ENCODE measurements at places on chromosomes 1 and 21.

- DNase-seq = no peak
Measured at GRCh38 chr1:183244466-183244865, 58.4 kb downstream of the LAMC2 start.

DNA sequence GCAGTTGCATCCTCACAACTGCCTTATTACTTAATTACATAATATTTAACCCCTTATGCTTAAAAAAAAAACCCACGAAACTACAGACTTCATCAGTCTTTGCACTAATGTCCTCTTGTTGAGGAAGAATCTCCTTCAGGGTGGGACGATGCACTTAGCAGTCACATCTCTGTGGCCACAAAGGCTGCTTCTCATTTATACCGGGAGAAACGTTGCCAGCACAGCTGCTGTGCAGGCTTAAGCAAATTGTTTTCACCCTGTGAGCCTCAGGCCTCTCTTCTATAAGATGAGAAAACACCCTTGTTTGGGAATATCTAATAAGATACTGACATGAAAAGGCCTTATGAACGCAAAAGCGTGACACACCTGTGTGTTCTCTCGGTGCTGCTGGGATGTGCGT is 2.9 kb upstream of the OBSCN start:
- no peak for DNase-seq

- DNase-seq = no peak
Measured at GRCh38 chr1:30929135-30929889, 20.8 kb upstream of the SDC3 start.

- no peak for DNase-seq
Measured at GRCh38 chr1:19478322-19478721, 7.0 kb downstream of the CAPZB start.

- no peak for DNase-seq
Measured at GRCh38 chr1:204634260-204634910, 51.2 kb downstream of the LRRN2 start.

GRCh38 chr21:41953831-41954653 is at the start of gene C2CD2:
TSS of gene C2CD2 (minus strand) at chr21:41954018. CDS start at chr21:41953648, 370 bp downstream.
- DNase-seq = peak; percentile 61

- DNase-seq = no peak
Measured at GRCh38 chr1:218717575-218717974, 372.4 kb downstream of the TGFB2 start.

DNA sequence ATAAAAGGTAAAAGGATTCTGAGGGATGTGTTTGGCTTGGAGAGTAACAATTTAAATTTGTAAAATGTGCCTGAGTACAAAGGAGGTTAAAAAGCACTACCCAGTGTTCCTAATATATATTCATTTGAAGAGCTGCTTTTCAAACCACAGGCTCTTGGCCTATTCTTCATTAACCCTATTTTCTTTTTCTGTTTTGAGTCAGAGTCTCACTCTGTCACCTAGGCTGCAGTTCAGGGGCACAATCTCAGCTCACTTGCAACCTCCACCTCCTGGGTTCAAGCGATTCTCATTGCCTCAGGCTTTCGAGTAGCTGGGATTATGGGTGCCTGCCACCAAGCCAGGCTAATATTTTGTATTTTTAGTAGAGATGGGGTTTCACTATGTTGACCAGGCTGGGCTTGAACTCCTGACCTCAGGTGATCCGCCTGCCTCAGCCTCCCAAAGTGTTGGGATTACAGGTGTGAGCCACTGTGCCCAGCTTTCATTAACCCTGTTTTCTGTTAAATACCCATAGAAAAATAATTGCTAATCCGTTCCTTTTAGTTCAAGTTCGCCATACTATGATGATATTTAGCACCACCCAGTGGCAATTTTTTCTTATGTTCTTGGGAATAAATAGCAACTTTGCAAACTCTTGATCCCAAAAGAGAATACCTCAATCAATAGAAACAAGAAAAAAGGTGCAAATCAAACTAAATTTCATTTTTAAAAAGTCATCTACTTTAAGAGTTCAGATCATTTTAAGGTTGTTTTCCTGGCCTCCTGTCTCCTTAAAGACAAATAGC is 30.5 kb downstream of the ZBTB8OS start:
- DNase-seq = no peak

- DNase-seq = no peak
Measured at GRCh38 chr1:226983992-226984364, 43.9 kb downstream of the COQ8A start.

DNA sequence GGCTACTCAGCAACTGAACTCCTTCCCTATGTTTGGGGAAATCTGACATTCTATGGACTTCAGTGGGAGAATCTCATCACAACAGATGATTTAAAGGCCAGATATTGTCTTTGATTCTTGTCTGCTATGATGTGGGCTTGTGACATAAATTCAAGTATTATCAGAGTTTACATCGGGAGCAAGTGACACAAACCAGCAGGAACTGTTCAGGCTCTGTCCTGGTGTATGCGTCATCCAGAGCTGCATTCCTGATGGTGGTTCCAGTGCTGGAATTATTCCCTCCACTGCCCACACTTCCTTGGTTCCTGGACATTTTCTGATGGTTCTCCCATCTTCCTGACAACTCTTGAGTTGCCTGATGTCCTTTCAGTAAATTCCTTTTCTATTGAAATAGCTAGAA is 10.8 kb upstream of the LSM10 start:
- no peak for DNase-seq

GRCh38 chr1:37415611-37416244 is 58.7 kb upstream of the ZC3H12A start:
- DNase-seq = no peak

- DNase-seq = no peak
Measured at GRCh38 chr1:156429313-156430060, 60.5 kb downstream of the RHBG start.

- DNase-seq = no peak
Measured at GRCh38 chr1:170853867-170854266, 81.5 kb upstream of the MROH9 start.

GRCh38 chr1:81158592-81158991 is 642.1 kb upstream of the ADGRL2 start:
- DNase-seq = no peak
